ENCODE measurements at places on chromosomes 6 and 20.

GRCh38 chr6:18121580-18122127, 823 bp downstream of the NHLRC1 start:
- DNase-seq = no peak

DNA sequence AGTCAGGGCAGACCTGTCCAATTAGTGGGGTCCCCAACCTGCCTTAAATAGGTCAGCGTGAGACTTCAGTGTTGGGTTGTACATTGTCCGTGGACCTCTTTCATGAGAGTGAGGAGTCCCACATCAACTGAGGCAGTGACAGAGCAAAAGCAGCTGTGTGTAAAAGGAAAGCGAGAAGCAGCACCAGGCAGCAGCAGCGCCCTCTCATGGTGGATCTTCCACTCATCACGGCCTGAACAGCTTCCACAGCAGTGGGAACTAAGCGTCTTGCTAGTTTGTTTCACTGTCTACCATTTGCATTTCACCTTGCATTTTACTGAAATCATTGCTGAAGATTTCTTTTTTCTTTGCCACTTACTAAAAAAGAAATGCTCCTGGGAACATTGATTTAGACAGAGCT, 333.8 kb downstream of the PKHD1 start:
- no peak for DNase-seq

DNA sequence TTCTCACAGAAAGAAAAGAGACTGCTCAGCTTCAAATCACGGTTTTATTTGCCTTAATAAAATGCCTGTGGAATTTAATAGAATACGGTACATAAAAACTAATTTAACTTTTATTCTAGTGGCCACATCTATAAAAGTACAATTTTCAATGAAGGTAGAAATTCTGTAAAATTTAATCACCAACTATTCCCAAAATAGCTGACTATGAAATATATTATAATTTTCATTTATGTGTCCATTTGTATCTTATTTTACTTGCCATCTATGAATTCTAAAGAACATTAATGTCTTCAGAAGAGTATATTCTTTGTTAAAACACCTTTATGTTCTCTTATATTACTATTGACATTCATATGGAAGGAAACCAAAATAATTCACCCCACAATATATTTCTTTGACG, 192.6 kb downstream of the BTBD3 start:
- DNase-seq = no peak

DNA sequence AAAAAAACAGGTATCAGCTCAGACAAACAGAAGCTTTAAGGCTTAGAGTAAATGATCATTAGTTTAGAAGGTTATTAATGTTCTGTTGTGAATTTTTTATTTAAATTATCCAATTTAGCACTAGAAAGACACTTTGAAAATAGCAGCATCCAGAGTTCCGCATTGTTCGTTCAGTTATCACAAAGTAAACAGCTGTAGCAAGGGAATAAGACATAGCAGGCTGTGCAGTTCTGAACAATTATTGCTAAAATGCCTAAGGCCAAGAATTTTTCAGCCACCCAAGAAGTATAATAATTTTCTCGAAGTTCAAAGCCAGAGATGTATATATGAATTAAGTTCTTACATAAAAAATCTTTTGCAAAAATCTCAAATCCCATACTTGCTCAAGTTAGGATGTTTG, 8.0 kb upstream of the TNFAIP3 start:
- no peak for DNase-seq

- no peak for DNase-seq
These were observed 881.9 kb downstream of the QKI start for GRCh38 chr6:164296411-164296810.

DNA sequence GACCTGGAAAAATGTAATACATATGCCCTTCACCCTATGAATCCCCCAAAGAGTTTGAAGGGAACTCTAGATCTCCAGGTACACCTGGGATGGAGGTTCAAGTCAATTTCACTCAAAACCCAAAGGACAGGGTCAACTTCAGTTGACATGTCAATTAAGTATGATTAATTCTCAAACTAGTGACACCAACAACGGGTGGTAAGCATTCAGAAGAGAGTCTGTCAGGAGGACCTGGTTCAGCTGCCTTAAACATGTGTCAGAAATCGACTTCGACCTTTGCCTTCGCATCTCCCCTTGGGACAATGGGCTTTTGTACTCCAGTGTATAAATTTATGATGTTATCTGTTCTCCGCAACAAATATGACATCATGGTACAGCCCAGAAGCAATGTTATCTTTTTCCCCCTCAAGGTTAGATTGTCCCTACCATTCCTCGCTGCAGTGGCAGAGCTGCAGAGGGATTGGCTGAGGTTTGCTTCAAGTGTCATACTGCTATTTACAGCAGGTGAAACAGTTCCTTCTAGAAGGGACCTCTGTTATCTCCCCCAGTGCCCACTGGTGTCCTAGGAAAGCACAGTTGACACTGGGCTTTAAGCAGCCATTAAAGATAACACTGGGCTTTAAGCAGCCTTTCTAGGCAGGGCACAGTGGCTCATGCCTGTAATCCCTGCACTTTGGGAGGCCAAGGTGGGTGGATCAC, 94.7 kb upstream of the SNX9 start:
- DNase-seq = no peak

DNA sequence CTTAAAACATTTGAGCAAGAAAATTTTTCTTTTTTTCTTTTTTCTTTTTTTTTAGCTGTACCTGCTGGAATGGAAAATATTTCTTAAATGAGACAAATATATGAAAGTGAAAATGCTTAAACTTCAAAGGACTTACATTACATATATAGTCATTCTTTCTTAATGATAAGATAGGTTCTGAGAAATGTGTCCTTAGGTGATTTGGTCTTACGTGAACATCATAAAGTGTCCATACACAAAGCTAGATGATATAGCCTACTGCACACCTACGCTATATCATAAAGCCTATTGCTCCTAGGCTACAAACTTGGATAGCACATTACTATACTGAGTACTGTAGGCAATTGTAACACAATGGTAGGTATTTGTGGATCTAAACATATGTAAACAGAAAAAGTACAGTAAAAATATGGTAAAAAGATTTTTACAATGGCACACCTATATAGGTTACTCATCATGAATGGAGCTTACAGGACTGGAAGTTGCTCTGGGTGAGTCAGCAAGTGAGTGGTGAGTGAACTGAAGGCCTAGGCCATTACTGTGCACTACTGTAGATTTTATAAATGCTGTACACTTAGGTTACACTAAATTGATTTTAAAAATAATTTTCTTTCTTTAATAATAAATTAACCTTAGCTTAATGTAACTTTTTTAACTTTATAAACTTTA, 54.6 kb downstream of the RPP21 start:
- DNase-seq = no peak
